ENCODE measurements at places on chromosomes 5 and 9. TPM values are rescaled to one million over a fixed set of nuclear protein-coding genes. Genes with fewer than 3 reads are reported as not detected.

The LHX6 gene
- 0.07 TPM for total RNA-seq

DNA sequence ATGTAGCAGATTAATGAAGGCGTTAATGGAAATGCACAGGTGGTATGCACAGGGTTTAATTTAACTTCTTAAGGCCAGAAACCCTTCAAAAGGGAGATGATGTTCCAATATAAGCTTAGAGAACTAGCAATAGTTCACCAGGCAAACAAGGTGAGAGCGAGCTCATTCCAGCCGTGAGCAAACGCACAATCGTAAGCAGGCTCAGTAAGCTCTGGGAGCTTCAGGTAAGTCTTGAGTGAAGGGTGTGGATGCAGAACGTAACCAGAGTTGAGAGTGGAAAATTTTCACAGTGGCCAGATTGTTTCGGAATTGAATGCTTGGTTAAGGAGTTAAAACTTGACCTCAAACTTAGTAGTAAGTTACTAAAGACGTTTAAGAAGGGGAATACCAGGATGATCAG lies 5.7 kb downstream of the EQTN start:
- DNase-seq, result no peak

The CEP120 gene
- 20.1 TPM for total RNA-seq

- peak; percentile 51 for DNase-seq
Observed at GRCh38 chr5:93512799-93513198, 68.2 kb downstream of the NR2F1-AS1 start.

GRCh38 chr5:65248896-65249295 lies 232.8 kb downstream of the ADAMTS6 start:
- no peak for DNase-seq

- DNase-seq, result no peak
Observed at GRCh38 chr9:117951127-117951526, 246.9 kb downstream of the TLR4 start.

- DNase-seq, result no peak
Observed at GRCh38 chr5:23332650-23333251, 174.7 kb upstream of the PRDM9 start.

GRCh38 chr5:120354126-120354525 lies 110.0 kb upstream of the PRR16 start:
- no peak for DNase-seq

- no peak for DNase-seq
Observed at GRCh38 chr5:99929806-99930135, 605.4 kb upstream of the FAM174A start.

DNA sequence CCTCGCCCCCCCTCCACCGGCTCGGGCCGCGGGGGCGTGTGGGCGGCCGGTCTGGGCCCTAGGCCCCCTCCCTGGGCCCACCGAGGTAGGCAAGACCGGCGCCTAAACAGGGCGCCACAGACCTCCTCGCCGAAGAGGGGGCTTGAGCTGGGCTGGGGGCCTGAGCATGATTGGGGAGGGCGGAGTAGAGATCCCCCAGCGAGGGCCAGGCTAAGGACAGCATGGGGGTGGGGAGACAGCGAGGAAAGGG lies 108.9 kb downstream of the PSD2 start:
- no peak for DNase-seq

The ZDHHC12 gene
- total RNA-seq, result 104 TPM

The SPATA31E1 gene
- total RNA-seq, result not detected

The ESM1 gene
- 3.8 TPM for total RNA-seq

GRCh38 chr5:99045871-99046270 lies 117.1 kb upstream of the CHD1 start:
- no peak for DNase-seq

DNA sequence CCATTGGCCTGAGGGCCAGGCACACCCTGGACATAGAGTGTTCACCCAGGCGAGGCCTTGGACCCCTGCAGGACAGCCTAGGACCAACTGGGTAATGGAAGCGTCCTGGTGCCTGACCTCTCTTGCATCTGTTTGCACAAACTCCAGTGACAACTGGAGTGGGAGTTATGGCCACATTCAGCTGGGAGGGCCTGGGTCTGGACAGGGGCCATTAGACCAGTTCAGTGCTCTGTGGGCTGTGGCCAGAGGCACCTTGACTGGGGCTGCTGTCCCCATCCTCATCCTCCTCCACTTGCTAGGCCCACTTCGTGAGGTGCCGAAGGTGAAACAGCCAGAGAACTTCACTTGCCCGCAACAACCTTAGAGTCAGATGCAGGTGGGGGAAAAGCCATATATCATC lies 372.7 kb upstream of the IRX1 start:
- DNase-seq, result no peak

- no peak for DNase-seq
Observed at GRCh38 chr5:69083412-69083811, 10.4 kb upstream of the SLC30A5 start.

GRCh38 chr5:126462239-126463014 lies 39.2 kb downstream of the GRAMD2B start:
- DNase-seq, result peak; percentile 49

The NR2F1-AS1 gene
- total RNA-seq, result 9.5 TPM

DNA sequence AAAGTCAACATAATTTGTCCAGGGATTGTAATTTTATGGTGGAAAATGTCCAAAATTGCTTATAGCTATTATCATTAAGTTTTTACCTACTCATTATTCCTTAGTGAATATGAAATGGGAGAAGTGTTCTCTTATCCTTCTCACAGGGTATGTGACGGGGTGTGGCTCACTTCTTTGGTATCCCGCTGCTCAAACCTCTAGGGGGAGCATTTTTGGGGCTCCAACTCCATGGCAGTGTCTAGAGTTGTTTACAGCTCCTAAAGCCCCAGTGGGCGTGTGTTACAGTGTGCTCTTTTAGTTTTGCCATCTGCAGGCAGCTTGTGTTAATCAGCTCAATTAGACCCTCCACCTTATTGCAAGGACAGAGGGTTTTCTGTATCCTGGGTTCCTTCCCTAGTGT lies 89.4 kb downstream of the CDKN2A start:
- no peak for DNase-seq

DNA sequence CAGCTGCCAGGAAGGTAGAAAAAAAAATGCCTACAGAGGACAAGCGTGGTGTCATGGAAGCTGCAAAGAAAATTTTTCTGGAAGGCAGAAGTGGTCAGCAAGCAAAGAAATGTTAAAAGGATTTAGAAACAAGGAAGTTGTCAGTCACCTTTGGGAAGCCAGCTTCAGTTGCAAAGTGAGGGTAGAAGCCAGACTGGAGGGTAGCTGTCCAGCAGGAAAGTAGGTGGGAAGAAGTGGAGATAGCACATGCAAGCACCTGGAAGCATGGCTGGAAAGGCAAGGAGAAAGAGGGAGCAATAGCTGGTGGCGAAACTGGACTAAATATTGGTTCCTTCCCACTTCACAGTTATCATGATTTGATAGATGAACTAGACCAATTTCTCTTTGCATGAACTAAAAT lies 54.3 kb downstream of the ADRB2 start:
- DNase-seq, result no peak

- no peak for DNase-seq
Observed at GRCh38 chr9:17846948-17847655, 268.2 kb downstream of the SH3GL2 start.

- DNase-seq, result peak; percentile 99
Observed at GRCh38 chr9:88537761-88538091, 2.7 kb downstream of the NXNL2 start.

The IL3 gene
- total RNA-seq, result not detected

DNA sequence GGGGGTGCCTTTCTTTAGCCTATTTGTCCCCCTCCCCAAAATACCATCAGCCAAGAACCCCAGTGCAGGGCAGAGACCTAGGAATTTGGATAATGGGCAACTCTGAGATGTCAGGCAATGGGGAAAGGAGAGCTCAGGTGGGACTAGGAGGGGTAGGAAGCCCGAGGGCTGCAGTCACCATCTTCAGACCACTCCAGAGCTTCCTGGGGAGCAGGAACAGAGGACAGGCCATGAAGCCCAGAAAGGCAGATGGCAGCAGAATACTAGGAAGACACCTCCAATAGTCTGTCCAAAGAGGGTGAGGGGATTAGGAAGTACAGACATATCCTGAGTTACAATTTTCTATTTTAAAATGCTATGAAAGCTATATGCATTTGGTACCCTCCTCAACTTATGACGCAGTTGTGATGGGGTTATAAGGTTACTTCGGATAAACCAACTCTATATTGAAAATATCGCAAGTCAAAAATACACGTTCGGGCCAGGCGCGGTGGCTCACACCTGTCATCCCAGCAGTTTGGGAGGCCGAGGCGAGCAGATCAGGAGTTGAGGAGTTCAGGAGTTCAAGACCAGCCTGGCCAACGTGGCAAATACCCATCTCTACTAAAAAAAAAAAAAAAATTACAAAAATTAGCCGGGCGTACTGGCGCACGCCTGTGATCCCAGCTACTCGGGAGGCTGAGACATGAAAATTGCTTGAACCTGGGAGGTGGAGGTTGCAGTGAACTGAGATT lies 34.6 kb upstream of the IL17B start:
- no peak for DNase-seq

DNA sequence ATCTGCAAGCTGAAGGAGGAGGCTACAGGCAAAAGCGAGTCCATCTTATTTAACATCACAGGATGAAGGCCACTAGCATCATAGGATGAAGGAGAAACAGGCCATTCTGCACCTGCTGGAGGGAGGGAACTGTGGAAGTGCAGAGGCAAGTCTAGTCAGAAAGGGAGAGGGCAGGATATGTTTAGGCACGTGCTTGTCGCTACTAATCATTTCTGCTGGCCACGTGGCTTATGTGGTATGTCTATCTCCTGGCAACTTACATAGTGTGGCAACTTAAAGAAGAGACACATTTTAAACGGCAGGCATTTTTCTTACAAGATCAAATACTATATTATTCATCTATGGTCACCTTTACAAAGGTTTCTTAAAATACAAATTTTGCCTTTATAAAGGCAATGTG lies 74.0 kb downstream of the GNAQ start:
- DNase-seq, result no peak

DNA sequence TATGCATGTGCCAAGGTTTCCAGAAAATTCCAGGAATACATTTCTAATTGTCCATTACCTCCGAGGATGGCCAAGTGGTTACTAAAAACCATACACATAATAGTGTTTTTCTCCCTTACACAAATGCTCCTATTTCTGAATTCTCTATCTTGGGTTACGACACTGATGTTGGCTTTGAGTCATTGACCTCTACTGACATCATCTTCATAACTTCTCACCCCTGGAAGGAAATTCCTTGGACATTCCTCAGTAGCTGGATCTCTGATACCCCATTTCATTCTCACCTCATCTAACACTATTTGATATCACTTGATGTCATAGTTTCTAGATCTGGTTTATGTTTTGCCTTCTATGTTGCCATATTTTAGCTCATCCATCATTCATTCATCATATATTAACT lies 287.2 kb downstream of the CTNND2 start:
- DNase-seq, result no peak

- no peak for DNase-seq
Observed at GRCh38 chr5:77906806-77907205, 130.7 kb upstream of the TBCA start.

The TOPORS gene
- 15.4 TPM for total RNA-seq

DNA sequence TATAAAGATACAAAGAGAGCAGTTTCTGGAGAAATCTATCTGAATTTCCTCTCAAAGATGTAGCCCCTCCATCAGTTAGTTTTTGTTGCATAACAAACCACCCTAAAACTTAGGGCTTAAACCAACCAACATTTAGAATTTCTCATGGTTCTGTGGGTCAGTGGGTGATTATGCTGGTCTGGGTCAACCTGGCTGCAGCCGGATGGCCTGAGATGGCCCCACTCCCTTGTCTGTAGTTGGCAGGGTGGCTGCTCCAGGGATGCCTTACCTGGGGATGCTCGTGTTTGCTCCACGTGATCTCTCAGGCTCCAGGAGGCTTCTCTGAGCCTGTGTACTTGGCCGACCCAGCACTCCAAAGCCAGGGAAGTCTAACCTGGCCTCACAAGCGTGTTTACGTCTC lies 139.3 kb downstream of the MVB12B start:
- DNase-seq, result no peak

The RABGAP1 gene
- total RNA-seq, result 27.4 TPM

DNA sequence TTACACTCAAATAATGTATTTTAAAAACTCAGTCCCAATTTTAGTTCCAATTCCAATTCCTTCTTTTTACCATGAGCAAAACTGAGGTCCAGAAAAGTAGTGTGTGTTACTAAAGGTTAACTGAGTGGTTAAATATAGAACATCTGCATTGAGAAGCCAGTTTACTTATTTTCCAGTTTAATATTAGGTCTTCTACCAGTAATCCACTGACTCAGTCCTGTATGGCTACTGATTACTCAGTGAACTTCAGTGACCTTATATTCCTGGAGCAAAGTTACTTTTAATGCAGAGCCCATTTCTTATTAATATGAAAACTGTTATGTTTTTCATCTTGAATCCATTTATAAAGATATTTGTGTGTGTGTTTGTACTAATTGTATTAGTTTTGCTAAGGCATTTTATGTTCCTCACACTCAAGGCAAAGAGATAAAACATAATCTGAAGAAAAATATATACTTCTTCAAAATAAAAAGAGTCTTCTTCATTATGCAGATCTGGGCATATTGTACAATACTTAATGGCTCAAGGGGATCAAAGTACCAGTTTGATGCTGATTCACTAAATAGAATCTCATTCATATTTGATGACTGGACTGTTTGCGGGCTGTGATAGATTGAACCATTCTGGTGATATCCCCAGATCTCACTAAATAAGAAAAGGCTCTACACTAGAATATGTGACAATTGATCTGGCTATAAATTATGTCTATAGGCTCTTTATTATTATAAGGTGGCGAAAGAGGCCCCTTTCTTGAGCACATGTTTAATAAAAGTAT lies 60.8 kb downstream of the DMXL1 start:
- no peak for DNase-seq

The GFI1B gene
- not detected for total RNA-seq

- DNase-seq, result peak; percentile 85
Observed at GRCh38 chr5:38607396-38607795, 51.0 kb upstream of the LIFR start.

DNA sequence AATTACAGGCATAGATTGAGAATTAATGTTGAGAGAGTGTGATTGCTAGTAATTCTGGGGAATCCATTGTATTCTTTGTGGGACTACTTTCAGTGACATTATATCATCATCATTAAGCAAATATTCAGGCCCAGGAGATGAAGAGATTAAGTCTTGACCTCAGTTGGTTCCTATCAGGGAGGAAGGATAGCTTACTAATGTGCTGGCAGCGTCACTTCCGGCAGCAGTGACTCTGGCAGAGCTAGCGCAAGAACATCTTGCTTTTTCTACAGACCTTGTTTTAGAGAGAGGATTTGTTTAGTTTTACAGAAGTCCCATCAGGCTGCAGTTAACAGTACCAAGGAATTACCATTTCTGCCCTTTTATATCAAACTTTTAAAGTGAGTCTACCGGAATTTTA lies 20.3 kb downstream of the OSTF1 start:
- DNase-seq, result no peak
